ENCODE measurements at places on chromosomes 1 and 21. TPM values are rescaled to one million over a fixed set of nuclear protein-coding genes. Genes with fewer than 3 reads are reported as not detected.

DNA sequence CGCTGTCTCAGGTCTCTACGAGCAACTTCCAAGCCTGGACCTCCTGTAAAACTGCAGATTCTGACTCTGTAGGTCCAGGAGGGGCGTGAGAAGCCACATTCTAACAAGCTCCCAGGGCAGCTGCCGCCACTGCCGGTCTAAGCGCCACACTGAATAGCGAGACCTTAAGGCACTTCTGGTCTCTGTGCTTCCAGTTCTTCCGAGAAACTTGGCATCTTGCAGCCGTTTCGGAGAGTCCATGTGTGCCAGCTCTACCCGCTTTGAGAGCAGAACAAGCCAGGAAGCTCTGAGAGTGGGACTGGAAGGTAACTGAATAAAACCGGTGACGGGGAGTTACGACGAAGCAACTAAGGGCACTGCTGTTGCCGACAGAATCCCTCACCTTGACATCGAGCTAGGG lies 12.5 kb downstream of the AGT start:
- peak; percentile 86 for DNase-seq
- no peaks in the 10 kb centered on the region for H3K27me3 ChIP-seq
- H3K36me3 ChIP-seq = no peaks in the 10 kb centered on the region
- no peak overlapping the region for H3K4me3 ChIP-seq
- no peak overlapping the region for H3K27ac ChIP-seq

The PLA2G2F gene
- not detected for total RNA-seq

DNA sequence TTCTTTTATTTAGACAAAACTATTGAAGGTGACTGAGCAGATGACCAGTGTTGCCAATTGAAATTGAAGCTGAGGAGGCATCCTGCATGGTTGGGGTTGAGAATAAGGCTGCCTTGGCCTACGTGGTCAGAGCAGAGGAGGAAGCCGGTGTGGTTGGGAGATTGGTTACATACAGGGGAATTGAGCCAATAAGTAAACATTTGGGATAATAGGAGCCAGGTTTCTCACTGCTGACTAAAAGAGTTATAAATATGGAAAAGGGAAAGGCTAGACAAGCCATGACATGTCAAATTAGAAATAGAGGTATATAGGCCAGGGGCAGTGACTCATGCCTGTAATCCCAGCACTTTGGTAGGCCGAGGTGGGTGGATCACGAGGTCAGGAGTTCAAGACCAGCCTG lies 15.8 kb downstream of the SNX7 start:
- no peak overlapping the region for H3K27ac ChIP-seq
- H3K4me1 ChIP-seq = peaks cover 12% of the 10 kb centered on the region
- H3K4me3 ChIP-seq = no peak overlapping the region
- no peaks in the 10 kb centered on the region for H3K27me3 ChIP-seq
- no peak for DNase-seq

GRCh38 chr1:60255565-60255964 lies 182.0 kb upstream of the C1orf87 start:
- H3K27me3 ChIP-seq = no peaks in the 10 kb centered on the region
- DNase-seq = no peak
- no peak overlapping the region for H3K4me3 ChIP-seq
- H3K36me3 ChIP-seq = no peaks in the 10 kb centered on the region

GRCh38 chr1:115302390-115302961 lies 35.6 kb downstream of the NGF start:
- DNase-seq = no peak
- peak overlapping the region; percentile 40 for H3K27ac ChIP-seq
- H3K27me3 ChIP-seq = no peaks in the 10 kb centered on the region
- no peaks in the 10 kb centered on the region for H3K36me3 ChIP-seq
- no peak overlapping the region for H3K4me3 ChIP-seq

The MR1 gene
- 10.8 TPM for total RNA-seq

The MYBPH gene
- not detected for total RNA-seq

- peak; percentile 82 for DNase-seq
- no peaks in the 10 kb centered on the region for H3K36me3 ChIP-seq
- H3K27me3 ChIP-seq = no peaks in the 10 kb centered on the region
- peak overlapping the region; percentile 71 for H3K27ac ChIP-seq
- H3K4me1 ChIP-seq = peaks cover 20% of the 10 kb centered on the region
Measured at GRCh38 chr1:217029281-217030157, 306.3 kb upstream of the ESRRG start.

GRCh38 chr1:31791131-31791858 lies 24.5 kb downstream of the SPOCD1 start:
- H3K27ac ChIP-seq = no peak overlapping the region
- no peak overlapping the region for H3K4me3 ChIP-seq
- no peaks in the 10 kb centered on the region for H3K36me3 ChIP-seq
- DNase-seq = no peak
- no peaks in the 10 kb centered on the region for H3K27me3 ChIP-seq
- peaks cover 23% of the 10 kb centered on the region for H3K4me1 ChIP-seq

DNA sequence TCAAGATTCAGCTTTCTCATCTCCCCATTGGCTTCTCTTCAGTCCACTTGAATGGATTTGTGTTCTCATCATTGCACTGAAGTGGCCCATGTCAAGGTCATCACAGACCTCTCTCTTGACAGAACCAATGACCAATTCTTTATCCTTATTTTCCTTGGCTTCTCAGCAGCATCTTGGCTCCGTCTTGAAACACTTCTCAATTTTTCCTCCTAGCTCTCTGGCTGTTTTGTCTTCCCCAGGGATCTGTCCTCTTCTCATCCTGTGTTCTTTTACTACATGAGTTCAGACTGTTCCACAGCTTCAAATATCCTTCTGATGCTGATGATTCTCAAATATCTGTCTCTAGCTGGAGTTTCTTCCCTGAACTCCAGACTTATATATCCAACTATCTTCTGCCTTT lies 78.6 kb downstream of the COLGALT2 start:
- H3K4me1 ChIP-seq = peaks cover 14% of the 10 kb centered on the region
- no peak overlapping the region for H3K27ac ChIP-seq
- H3K27me3 ChIP-seq = no peaks in the 10 kb centered on the region
- H3K36me3 ChIP-seq = no peaks in the 10 kb centered on the region
- no peak for DNase-seq
- H3K4me3 ChIP-seq = no peak overlapping the region

DNA sequence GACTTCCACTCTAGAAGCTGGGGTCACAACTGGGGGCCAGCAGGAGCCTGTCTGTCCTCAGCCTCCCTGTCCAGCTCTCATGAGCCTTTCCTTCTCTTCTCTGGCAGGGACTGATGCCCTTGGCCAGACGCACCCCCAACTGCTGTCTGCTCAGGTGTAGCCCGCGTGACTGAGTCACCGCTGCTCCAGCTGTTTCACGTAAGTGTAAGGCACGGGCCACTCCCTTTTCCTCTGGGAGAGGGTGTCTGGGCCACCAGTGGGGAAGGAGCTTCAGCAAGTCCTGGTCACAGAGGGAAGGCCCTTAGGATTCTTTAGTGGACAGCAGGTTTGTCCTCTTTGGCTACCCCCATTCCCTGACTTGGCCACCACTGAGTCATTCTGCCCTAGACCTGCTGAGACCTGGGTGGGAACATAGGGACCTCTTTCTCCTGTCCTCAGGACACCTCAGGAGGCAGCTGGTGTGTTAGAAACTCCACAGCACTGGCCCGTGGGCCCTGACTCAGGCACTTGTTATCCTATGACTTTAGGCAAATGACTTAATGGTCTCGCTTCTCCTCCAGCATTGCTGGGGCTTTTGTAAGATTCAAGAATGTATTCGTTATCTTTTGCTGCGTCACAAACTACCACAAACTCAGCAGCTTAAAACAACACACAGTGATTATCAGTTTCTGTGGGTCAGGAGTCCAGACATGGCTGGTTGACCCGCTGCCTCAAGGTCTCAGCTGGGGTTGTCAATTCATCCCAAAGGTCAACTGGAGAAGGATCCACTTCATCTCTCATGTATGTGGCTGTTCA lies 64.8 kb downstream of the FAM163A start:
- peaks cover 8% of the 10 kb centered on the region for H3K4me1 ChIP-seq
- H3K4me3 ChIP-seq = no peak overlapping the region
- H3K27ac ChIP-seq = no peak overlapping the region
- no peaks in the 10 kb centered on the region for H3K27me3 ChIP-seq
- DNase-seq = no peak

- DNase-seq = no peak
- peaks cover 9% of the 10 kb centered on the region for H3K4me1 ChIP-seq
- H3K27ac ChIP-seq = no peak overlapping the region
- H3K36me3 ChIP-seq = no peaks in the 10 kb centered on the region
- no peak overlapping the region for H3K4me3 ChIP-seq
Measured at GRCh38 chr1:74474585-74474984, 37.8 kb downstream of the LRRC53 start.

- no peaks in the 10 kb centered on the region for H3K36me3 ChIP-seq
- DNase-seq = no peak
- H3K27ac ChIP-seq = peak overlapping the region; percentile 68
Measured at GRCh38 chr1:184866991-184867788, 107.1 kb downstream of the NIBAN1 start.

GRCh38 chr1:206833106-206833680 lies 32.2 kb upstream of the IL20 start:
- no peaks in the 10 kb centered on the region for H3K4me1 ChIP-seq
- no peaks in the 10 kb centered on the region for H3K36me3 ChIP-seq

GRCh38 chr1:36849956-36850355 lies 184.4 kb downstream of the GRIK3 start:
- no peaks in the 10 kb centered on the region for H3K4me1 ChIP-seq
- H3K4me3 ChIP-seq = no peak overlapping the region
- no peaks in the 10 kb centered on the region for H3K36me3 ChIP-seq
- H3K27ac ChIP-seq = no peak overlapping the region
- no peaks in the 10 kb centered on the region for H3K27me3 ChIP-seq
- no peak for DNase-seq

The ELAPOR1 gene
- 0.83 TPM for total RNA-seq

DNA sequence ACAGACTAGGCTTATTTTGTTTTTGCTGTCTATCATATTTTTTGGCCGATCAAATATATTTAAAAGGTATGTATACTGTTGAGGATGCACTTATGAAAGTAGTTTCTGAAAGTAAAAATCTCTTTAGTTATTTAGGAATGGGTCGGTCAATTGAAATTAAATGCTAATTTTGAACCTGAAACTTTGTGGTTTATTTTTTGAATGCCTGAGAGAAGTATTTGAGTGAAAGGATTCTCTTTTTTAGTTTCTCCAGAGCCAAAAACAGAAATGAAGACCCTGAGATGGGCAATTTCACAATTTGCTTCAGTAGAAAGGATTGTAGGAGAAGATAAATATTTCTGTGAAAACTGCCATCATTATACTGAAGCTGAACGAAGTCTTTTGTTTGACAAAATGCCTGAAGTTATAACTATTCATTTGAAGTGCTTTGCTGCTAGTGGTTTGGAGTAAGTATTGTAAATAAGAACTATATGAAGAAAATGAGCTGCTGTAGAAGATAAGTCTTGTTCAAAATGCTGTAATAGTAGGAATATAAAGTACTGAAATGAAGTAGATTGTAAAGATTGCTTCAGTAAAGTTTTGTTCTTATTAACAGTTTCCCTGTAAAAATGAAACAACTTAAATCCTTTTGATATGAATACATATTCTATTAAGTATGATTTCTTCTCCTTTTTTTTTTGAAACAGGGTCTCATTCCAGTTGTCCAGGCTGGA lies 11.5 kb downstream of the USP1 start:
- H3K4me3 ChIP-seq = no peak overlapping the region
- H3K27ac ChIP-seq = no peak overlapping the region
- no peak for DNase-seq
- no peaks in the 10 kb centered on the region for H3K27me3 ChIP-seq
- H3K4me1 ChIP-seq = no peaks in the 10 kb centered on the region
- H3K36me3 ChIP-seq = peaks cover 100% of the 10 kb centered on the region

DNA sequence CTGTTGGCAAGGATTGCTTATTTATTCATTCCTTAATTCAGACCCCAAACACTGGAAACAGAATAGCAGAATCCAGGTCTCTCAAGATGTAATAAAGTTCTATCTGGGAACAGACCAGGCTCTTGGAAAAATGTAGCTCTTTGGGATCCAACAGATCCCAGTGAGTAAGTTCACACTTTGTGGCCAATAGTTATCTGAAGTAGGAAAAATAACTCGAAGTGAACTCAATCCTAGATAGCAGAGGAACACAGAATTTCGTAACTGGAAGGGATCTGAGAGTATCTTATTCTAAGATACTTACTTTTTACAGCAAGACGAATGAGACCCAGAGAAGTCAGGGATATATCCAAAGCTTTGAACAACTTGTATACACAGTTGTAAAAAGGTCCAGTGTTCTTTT lies 150.7 kb upstream of the CD34 start:
- no peak overlapping the region for H3K27ac ChIP-seq
- H3K27me3 ChIP-seq = no peaks in the 10 kb centered on the region
- DNase-seq = no peak
- peaks cover 7% of the 10 kb centered on the region for H3K4me1 ChIP-seq

- H3K36me3 ChIP-seq = no peaks in the 10 kb centered on the region
- H3K4me1 ChIP-seq = peaks cover 15% of the 10 kb centered on the region
- H3K4me3 ChIP-seq = no peak overlapping the region
- H3K27ac ChIP-seq = peak overlapping the region; percentile 69
- H3K27me3 ChIP-seq = no peaks in the 10 kb centered on the region
Measured at GRCh38 chr1:78095593-78095992, 49.8 kb downstream of the GIPC2 start.

- DNase-seq = no peak
- no peaks in the 10 kb centered on the region for H3K27me3 ChIP-seq
- H3K27ac ChIP-seq = no peak overlapping the region
- no peak overlapping the region for H3K4me3 ChIP-seq
- no peaks in the 10 kb centered on the region for H3K4me1 ChIP-seq
- H3K36me3 ChIP-seq = no peaks in the 10 kb centered on the region
Measured at GRCh38 chr1:165169028-165169427, 187.5 kb downstream of the LMX1A start.

DNA sequence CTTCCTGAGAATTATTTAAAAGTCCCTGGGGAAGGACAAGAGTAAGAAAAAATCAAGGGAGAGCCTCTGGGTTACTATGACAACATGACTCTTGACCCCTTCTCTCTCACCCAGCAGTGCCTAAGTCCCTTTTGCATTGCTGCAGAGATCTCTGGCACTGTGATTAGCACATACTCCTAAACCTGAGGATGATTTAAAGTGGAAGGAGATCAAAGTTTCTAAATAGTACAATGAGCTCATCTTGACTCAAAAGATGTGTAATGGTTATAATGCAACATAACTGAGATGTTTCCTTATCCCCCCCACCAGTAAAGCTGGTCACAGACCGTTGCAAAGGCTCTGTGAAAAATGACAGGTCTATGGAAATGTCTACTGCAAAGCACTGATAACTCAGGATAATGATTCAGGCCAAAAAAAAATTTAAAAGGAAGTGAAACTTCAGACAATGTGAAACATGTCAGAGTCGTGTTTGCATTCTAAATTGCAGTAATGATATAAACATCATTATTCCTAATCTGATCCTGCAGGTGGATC lies 519.2 kb downstream of the KIF26B start:
- no peak overlapping the region for H3K4me3 ChIP-seq
- no peaks in the 10 kb centered on the region for H3K36me3 ChIP-seq
- no peaks in the 10 kb centered on the region for H3K4me1 ChIP-seq
- no peaks in the 10 kb centered on the region for H3K27me3 ChIP-seq
